ENCODE measurements at places on chromosomes 4 and X. TPM values are rescaled to one million over a fixed set of nuclear protein-coding genes. Genes with fewer than 3 reads are reported as not detected.

The DUX4 gene
- not detected for total RNA-seq

The SATL1 gene
- total RNA-seq, result not detected

The CENPE gene
- total RNA-seq, result 2.3 TPM

The SHOX gene
- total RNA-seq, result not detected

The TMSB15B gene
- total RNA-seq, result 1.0 TPM

The DUSP21 gene
- total RNA-seq, result not detected

The UGT8 gene
- 58.7 TPM for total RNA-seq

The MAGEA2B gene
- not detected for total RNA-seq

The AR gene
- 0.70 TPM for total RNA-seq

The REELD1 gene
- not detected for total RNA-seq

All from Peyer's patch (tissue), 4 donors.